ENCODE measurements at places on chromosomes 7 and 10.

GRCh38 chr10:107859065-107859464, 694.6 kb upstream of the SORCS1 start:
- no peak for DNase-seq

DNA sequence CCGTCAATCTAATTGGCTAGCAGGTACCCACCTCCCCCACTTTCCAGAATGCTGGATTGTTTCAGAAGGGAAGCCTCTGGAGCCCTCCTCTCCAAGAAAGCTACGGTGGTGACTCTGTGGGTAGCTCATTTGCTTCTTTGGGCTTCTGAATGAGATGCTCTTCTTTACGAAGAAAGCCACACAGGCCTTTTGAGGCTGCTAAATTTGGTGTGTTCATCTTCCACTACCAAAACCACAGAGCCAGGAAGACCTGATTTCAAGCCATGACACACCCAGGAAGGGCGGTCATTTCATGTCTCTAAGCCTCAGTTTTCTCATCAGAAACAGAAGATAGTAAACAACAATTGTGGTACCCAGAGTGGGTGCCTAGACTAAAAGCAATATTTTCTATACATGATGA, 901.2 kb downstream of the KCNMA1 start:
- DNase-seq = no peak

GRCh38 chr10:101969412-101969922, 86.5 kb downstream of the ARMH3 start:
- no peak for DNase-seq

GRCh38 chr7:32161708-32162107, 91.5 kb upstream of the PDE1C start:
- no peak for DNase-seq

- DNase-seq = no peak
Observed at GRCh38 chr10:25839683-25840082, 94.3 kb upstream of the MYO3A start.

GRCh38 chr10:119401671-119402395, 140.7 kb downstream of the RGS10 start:
- no peak for DNase-seq

- DNase-seq = no peak
Observed at GRCh38 chr10:80199828-80200227, 5.5 kb downstream of the ANXA11 start.

- DNase-seq = no peak
Observed at GRCh38 chr10:101767966-101768790, 7.7 kb downstream of the FGF8 start.

DNA sequence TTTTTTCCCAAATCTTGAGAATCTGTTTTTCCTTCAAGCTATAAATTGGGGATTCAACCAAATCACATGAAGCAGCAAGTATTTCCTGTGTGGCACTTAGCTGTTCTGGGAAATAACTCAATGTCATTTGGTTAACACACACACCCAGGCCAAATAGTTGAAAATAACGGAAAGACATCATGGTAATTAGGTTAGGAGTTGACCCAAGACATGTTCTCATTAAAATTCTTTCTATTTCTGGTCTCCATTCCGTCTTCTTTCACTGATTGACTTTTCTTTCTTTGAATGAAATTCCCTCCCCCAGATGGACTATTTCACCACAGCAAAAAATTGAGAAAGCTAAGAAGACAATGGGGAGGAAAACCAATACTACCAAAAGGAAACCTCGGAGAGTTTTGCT, 30.5 kb downstream of the NRP1 start:
- no peak for DNase-seq

DNA sequence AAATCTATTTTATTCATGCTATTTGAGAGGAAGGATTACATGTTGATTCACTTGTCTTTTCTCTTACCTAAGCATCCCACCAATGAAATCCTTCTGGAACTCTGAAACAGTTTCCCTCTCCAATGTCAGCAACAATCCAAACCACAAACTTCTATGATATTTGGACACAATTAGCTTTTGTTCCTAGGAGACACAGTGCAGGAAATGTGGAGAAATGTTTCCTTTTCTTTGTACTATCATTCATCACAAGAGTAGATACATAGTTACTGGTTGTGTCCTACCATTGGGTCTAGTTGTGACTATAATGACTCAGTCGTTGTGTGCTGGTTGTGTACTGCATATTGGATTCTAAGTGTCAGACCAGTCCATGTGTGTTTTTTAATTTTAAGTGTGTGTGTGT, 156.8 kb upstream of the MAGI2 start:
- DNase-seq = no peak

GRCh38 chr7:136845899-136846465, 22.5 kb upstream of the CHRM2 start:
- DNase-seq = no peak

GRCh38 chr10:50927522-50928189, 42.2 kb upstream of the A1CF start:
- DNase-seq = no peak
